NCI-H187 treated with DMSO at 0.1 percent for 48 hours (cell line): ENCODE measurements at places on chromosomes 4 and X.

GRCh38 chr4:179352221-179352620 lies 1910.0 kb upstream of the AGA start:
- DNase-seq = no peak

- DNase-seq = no peak
Measured at GRCh38 chr4:7546809-7547367, 112.2 kb upstream of the PSAPL1 start.

- no peak for DNase-seq
Measured at GRCh38 chr4:173001571-173001970, 167.0 kb upstream of the GALNT7 start.

GRCh38 chr4:154736770-154737169 lies 7.0 kb upstream of the LRAT start:
- no peak for DNase-seq
